Activated T-cell treated with anti-CD3 and anti-CD28 coated beads for 48 hours (primary cell): ENCODE measurements at places on chromosomes 11 and 22.
A peak's percentile ranks its signal among the peaks of the same experiment; 100 is the strongest.

GRCh38 chr11:74077193-74077592 lies 68.3 kb upstream of the UCP3 start:
- no peak for DNase-seq

DNA sequence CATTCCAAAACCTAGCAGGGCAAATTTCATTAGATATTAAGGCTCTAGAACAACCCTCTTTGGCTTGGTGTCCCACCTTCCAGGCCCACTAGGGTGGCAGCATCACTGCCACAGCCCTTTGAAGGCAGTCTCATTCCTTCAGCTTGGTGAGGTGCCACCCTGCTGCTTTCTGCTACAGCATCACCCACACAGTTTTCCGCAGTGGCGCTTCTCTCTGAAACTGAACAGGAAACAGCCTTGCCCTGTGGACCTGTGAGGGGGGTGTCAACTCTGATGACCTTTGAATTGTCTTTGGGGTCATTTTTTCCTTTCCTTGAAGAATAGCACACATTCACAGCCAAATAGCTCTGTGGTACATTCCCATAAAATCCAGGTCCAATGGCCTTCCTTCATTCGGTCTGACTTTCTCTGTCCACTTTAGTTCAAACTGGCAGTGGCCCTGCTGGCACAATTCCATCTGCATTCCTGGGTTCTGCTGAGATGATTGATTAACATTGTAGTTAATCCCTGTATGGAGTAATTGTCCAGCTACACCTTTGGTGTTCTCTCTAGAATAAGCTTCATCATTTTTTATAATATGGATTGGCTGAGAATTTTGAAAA lies 251.9 kb upstream of the FAT3 start:
- no peak for DNase-seq

- no peak for DNase-seq
These were observed 55.7 kb downstream of the ATM start for GRCh38 chr11:108278546-108278945.

DNA sequence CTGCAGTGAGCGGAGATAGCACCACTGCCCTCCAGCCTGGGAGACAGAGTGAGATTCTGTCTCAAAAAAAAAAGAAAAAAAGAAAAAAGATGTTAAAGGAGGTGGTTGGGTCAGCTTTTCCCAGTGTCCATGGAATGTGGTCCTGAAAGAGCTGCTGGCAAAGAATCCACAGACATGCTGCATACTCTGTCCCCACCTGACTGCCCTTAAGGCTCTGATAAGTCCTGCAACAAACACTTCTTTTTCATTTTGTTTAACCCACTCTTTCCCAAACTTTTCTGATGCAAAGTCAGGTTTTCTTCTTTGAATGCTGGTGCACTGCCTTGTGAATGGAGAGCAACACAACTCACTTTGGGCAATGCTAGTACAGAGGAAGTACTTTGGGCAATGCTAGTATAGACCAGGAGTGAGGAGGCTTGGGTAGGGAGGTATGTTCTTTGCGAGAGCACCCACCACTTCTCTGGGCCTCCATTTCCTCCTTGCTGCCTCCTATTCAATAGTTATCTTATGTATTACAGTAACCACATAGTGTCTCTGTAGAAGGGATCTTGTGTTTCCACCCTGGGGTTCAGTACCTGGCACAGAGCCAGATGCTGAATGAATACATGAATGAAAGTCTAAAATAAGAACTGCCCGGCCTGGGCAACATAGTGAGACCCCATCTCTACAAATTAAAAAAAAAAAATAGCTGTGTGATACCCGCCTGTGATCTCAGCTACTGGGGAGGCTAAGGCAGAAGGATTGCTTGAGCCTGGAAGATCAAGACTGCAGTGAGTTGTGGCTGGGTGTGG lies 18.9 kb downstream of the LIF start:
- no peak for DNase-seq

DNA sequence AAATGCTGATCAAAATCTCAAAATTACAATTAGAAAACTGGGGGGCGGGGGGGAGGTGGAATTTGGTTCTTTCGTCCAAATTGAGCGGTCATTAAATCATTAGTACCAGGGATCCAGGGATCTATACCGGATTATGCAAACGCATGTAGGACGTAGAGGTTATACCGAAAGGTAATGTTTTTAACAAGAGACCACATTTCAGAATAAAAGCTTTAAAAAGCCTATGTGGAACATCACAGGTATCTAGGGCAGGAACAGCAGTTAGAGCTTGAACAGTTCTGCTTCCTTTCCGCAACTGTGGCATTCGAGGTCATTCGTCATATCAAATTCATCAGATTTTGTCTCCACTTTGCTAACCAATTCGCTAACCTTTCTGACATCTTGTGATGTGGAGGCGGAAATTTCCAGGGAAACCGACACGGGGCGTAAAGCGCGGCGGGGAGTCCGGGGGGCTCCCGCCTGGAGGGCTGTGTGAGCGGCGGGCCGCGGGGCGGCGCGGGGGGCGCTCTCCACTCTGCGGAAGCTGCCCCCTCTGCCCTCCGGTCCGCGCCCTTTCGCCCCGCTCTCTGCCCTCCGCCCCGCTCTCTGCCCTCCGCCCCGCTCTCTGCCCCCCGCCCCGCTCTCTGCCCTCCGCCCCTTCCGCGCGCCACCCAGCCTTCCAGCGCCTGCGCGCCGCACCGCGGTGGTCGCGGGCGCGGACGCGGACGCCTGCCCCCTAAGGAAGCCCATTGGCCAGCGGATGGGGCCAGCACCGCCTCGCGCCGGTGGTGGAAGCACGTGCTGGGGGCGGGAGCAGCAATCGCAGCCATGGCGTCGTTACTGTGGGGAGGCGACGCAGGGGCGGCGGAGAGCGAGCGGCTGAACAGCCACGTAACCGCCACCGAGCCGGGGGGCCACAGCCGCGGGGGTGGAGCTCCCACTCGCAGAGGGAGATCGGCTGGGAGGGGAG lies at the start of gene DDX25:
Gene DDX25 (plus strand): TSS at position 798 of the 949 bp plus-strand sequence. CDS start 10 bp downstream, at position 808.
- DNase-seq, result peak; percentile 17

DNA sequence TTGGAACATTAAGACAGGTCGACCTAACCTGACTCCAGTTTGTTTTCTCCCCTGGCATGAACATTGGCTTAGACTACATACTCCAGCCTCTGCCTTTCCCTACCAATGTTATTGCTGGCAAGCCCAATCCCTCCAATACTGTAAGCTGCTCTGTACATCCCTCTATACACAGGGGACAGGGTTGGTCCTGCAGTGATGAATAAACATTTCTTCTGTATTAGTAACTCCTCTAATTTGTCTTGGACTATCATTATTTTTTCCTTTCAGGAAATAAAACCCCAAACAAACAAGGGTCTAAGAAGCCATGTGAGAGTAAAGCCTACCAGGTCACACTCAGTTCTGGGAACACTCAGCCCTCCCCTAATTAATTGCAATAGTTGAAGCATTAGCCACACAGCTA lies 35.1 kb upstream of the FJX1 start:
- no peak for DNase-seq

DNA sequence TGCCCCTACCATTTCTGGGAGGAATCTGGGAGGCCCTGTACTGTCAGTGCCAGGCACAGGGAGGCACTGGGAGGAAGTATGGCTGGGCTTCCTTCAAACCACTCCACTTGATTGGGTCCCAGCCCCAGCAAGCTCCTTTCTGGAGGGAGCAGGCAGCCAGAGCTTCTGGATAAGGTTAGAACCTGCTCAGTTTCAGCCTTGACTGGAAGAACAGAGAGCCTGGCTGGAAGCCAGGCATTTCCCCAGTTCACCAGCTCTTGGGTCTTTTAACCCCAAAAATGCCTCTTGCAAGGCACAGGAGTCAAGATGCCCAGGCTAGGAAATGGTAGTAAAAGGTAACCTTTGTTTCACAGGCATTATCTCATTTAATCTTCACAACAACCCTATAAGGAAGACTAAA lies 9.0 kb upstream of the KCTD14 start:
- DNase-seq, result no peak

DNA sequence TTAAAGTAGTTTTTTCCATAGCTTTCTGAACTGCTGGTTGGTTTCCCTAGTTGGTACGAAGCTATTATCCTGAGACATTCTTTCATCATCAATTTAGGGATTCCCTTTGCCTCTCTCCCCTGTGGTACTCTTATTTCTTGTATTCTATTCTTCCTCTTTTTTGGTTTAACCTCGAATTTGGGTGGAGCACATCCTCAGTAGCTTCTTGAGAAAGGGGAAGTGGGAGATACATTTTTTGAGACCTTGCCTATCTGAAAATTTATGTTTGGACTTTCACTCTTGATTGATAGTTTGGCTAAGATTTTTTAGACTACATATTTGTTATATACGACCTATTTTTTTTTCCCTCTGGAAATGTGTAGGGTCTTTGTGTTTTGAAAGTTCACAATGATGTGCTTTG lies 121.7 kb upstream of the ZBED5 start:
- DNase-seq, result no peak

DNA sequence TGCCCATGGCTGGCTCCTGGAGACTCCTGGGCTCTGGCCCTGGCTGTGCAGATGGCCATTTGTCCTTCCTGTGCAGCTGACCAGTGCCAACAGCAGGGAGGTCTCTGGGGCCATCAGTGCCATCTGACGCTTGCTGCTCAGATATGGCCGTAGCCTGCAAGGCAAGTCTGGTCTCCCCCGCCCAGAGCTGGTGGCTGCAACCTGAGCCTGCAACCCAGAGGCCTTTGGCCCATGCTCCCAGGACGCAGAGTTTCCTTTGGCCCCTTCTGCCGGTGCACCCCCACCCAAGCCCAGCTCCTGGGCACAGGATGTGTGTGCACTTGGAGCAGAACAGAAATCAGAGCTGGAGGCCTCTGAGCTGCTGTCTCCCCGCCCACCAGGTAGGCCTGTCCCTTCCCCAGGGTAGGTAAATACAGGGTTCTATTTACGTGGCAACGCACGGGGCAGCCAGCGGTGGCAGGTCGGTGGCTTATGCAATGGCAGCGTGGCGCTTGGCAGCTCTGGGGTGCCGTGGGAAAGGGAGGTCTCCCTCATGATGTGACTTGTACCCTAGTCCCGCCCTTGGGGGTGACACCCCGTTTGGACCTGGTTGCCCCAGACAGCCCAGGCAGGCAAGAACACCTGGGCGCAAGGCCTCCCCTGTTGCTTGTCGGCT lies 21.0 kb upstream of the MYEOV start:
- DNase-seq, result no peak

- no peak for DNase-seq
These were observed 252.7 kb downstream of the CASP12 start for GRCh38 chr11:104645261-104646222.

DNA sequence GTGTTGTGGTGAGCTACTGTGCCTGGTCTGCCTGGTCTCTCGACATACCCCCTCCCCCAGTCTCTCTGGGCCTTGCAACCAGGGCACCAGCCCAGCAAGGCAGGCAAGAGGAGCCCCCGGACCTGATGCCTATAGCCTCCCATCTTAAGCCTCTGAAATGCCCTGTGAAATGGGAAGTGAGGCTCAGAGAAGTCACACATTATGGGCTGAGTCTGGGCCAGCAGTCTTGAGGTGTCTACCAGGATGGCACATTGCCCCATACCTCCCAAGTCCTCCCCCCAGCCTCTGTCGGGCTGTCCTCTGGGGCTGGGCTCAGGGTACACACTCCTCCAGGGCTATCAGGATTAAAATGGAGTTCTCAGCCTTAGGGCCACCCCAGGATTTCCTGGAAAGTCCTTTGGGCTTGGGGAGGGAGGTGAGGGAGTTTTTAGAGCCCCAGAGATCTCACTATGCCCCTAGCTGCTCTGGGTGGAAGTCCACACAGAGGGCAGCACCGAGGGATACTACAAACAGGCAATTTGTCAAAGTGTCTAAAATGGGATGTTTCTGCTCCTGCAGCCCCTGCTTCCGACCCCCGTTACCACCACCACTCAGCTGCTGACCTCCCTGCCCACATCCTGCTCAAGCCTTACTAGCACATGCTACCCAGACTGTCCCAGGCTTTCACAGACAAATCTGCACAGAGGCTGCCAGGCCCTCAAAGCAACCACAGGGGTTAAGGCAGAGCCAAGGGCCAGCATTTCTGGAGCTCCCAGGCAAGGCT lies 3.1 kb upstream of the SH3BP1 start:
- no peak for DNase-seq

GRCh38 chr22:19177164-19178064 lies 1.1 kb downstream of the SLC25A1 start:
- DNase-seq, result no peak

GRCh38 chr11:88012456-88012855 lies 162.8 kb downstream of the RAB38 start:
- no peak for DNase-seq

- no peak for DNase-seq
These were observed 62.6 kb downstream of the CWC15 start for GRCh38 chr11:94910779-94911178.

GRCh38 chr22:20520093-20520511 lies 12.7 kb downstream of the MED15 start:
- DNase-seq, result no peak

- DNase-seq, result no peak
These were observed 38.8 kb upstream of the UBASH3B start for GRCh38 chr11:122616718-122617117.

- no peak for DNase-seq
These were observed 18.8 kb upstream of the ADORA2A start for GRCh38 chr22:24408630-24409029.

- DNase-seq, result no peak
These were observed 20.7 kb upstream of the CBX7 start for GRCh38 chr22:39173050-39173706.

- DNase-seq, result no peak
These were observed 2.8 kb downstream of the ROBO4 start for GRCh38 chr11:124894606-124895430.

- no peak for DNase-seq
These were observed 323.3 kb upstream of the NCAM1 start for GRCh38 chr11:112637876-112638275.

DNA sequence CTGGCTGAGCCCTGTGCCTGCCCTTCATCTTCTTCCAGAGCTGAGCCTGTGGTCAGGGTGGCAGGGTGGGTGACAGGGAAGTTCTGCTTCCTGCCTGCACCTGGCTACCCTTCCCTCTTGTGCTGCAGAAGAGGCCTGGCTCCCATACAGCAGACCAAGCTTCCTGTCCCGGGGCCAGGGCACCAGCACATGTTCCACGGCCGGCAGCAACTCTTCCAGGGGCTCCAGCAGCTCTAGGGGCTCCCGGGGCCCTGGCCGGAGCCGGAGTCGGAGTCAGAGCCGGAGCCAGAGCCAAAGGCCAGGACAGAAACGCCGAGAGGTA lies 15.0 kb downstream of the ROBO3 start:
- no peak for DNase-seq

GRCh38 chr11:126436209-126436755 lies 80.8 kb downstream of the ST3GAL4 start:
- DNase-seq, result no peak
